ENCODE measurements at places on chromosomes 3 and 15.

- DNase-seq = no peak
Measured at GRCh38 chr15:95013381-95013780, 782.0 kb downstream of the MCTP2 start.

DNA sequence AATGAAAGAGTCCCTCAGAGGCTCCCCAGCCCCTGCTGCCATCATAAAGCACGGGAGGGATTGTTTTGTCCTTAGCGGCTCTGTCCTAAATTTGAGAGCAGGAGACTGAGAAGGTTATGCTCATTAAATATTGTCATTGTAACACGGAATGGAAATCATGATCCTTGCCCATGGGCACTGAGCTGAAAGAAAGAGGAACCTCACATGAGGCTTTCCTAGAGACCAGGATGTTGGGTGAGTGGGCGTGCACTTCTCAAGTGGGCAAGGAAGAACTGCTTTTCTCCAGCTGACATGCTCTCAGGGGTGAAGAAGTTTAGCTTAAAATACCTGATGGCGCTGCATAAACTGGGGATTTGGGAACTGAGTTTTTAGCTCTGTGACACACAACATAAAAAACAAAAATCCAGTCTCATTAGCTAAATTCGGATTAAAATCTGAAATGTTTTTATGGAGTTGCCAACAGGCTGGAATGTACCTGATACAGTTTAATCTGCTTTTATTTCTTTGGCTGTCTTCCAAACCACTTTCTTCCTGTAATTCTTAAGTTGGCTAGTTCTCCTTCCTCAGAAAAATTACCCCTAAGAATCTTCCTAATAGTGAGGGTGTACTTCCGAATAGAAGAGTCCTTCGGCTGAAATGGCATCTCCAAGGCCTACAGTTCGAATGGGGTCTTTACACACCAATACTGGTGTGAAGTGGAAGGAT, 31.7 kb downstream of the ADPGK start:
- DNase-seq = no peak

- DNase-seq = no peak
Measured at GRCh38 chr3:196621611-196622010, 17.9 kb upstream of the NRROS start.

- no peak for DNase-seq
Measured at GRCh38 chr3:5169807-5170206, 17.7 kb upstream of the EDEM1 start.

- no peak for DNase-seq
Measured at GRCh38 chr3:177928172-177928873, 607.9 kb upstream of the KCNMB2 start.

DNA sequence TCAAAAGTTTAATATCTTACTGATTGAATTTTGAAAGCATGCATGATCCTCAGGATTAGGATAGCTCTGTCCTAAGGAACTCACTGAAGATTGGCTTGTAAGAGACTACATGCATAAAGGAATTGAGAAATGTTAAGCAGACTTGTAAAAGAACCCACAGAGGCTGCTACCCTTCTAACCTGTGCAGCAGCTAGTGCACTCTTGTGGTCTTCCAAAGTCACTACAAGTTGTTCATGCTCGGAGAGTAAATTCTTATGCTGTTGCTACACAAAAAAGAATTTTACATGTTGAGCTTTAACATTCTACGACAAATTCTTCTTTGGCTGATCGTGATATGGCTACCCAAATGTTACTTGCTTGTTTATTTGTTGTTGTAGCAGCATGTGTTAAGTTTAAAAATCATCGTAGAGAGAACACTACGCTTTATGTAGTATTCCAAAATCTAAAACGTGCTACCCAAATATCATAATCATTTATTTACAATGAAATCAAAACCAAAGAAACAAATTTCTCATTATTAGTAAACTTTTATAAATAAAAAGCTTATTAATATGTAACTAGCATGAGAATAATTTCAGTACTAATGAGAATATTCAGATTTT, 55.0 kb downstream of the GOLIM4 start:
- DNase-seq = no peak

DNA sequence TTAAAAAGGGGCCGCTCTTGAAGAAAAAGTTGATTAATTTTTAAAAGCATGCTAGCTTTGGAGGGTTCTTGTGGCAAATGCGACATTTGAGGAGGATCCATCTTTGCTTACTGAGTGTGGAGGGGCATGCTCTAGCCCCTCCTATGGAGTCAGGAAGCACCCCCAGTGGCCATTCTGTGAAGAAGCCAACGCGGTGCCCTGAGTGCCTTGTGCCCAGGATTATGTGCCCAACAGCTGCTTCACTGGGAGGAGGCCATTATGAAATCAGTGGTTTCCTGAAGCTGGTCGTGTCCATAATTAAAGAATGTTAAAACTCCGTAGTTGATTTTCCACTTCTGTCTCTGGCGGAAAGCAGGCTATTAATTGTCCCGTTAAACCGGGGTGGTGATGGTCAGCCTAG, 69.1 kb upstream of the TNFAIP8L3 start:
- no peak for DNase-seq

DNA sequence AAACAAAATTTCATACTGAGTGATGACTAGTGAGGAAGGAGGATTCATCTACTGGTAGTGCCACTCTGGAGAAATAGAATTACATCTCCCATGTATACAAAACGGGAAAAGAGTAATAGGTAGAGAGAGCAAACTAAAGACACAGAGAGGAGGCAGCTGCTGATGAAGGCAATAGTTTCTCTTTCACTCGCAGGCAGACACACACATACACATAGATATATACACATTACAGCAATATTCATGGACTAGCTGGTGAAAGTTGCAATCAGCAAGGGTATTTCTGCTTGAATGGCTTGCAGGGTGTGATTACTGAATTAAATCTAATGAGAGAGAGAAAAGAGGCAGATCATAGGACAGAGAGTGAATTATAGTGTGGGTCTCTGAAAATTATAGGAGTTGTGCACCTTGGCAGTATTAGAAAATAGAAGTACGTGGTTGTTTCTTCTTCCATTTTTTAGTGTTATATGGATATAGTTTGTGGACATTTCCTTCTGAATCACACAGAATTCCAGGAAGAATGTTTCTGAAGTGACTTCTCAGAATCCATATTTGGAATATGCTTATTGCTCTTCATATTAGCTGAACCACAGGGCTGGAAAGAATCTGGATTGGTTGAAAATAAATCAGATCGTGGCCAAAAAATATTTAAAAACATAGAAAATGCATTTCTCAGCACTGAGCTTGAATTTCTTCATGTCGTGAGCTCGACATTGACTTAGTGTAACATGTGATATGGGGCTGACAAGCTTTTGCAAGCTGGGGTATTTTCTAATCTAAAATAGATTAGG, 991.2 kb downstream of the TUSC7 start:
- no peak for DNase-seq

GRCh38 chr3:72423643-72424042, 424.6 kb downstream of the SHQ1 start:
- DNase-seq = no peak

- no peak for DNase-seq
Measured at GRCh38 chr3:38367779-38368178, 21.2 kb downstream of the XYLB start.

GRCh38 chr3:27119639-27120038, 249.5 kb downstream of the NEK10 start:
- no peak for DNase-seq
